ENCODE measurements at places on chromosomes 5 and 9.

GRCh38 chr5:55672477-55672911, 39.6 kb downstream of the SLC38A9 start:
- DNase-seq = no peak

DNA sequence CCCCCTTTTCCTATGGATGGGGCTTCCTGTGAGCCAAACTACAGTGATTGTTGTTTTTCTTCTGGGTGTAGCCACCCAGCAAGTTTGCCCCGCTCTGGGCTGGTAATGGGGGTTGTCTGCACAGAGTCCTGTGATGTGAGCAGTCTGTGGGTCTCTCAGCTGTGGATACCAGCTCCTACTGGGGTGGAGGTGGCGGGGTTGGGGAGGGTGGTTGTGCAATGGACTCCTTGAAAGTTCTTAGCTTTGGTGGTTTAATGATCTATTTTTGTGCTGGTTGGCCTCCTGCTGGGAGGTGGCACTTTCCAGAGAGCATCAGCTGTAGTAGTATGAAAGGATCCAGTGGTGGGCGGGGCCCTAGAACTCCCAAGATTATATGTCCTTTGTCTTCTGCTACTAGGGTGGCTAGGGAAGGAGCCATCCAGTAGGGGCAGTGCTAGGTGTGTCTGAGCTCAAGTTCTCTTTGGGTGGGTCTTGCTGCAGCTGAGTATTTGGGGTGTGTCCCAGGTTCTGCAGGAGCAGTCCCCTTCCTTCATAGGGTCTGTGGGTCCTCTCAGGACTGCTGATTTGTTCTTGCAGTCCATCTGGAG, 275.6 kb upstream of the PAPPA start:
- no peak for DNase-seq

DNA sequence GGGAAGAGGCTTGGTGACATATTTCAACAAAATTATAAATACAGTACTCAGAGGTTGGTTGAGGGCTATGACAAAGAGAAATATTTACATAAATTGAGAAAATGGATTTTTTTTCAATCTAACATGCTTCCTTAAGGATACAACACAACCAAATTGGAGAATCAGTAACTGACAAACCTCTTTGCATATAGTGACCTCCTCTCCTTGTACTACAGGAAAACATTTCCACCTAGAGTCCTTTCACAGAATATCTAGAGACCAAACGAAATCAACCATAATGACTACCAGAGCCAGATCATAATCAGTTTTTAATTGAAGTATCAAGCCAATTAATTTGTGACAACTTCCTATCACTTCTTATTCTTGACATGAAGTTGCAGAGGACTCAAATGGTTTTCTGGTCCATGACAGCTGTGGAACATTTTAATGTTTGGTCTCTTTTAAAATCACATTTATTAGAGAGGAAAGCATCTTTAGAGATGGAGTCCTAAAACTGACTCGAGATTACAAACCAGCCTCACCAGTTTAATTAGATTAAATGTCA, 1636.5 kb upstream of the C9orf72 start:
- no peak for DNase-seq

- DNase-seq = no peak
These were observed 18.1 kb upstream of the GPX3 start for GRCh38 chr5:151002250-151002649.

DNA sequence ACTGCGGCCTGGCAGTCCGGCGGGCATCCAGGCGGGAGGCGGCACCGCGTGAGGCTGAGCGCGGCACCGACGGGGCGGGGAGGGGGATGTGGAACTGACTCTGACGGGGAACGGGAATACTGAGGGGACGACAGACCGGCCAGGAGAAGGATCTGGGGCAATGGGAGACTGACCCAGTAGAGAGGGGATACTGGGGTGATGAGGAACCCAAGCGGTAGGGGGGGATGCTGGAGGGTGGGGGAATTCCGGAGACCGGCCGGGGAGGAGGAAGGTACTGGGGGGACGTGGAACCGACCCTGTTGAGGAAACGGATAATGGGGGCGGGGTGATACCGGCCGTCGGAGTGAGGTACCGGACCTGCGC, 423 bp downstream of the IPPK start:
- DNase-seq = peak; percentile 14

DNA sequence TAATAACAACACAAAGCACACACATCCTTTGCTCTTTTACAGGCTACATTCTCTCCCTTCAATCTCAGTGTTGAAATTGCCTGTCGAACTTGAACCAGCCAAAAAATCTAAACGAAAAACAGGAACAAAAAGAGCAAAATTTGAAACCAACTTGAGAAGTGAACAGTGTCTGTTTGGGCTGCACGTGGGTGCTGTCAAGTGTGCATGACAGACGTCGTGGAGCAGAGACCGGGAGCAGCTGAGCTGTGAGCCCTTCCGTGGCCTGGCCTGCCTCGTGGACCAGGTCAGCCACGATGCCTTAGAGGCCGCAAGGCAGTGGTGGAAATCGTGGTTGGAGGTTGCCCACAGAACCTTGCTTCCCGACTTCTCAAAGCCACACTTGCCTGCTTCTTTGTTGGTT, 34.8 kb upstream of the DENND1A start:
- DNase-seq = no peak
